ENCODE measurements at places on chromosomes 11 and 22. TPM values are rescaled to one million over a fixed set of nuclear protein-coding genes. Genes with fewer than 3 reads are reported as not detected.

GRCh38 chr22:20653012-20653794 is 120.7 kb upstream of the SERPIND1 start:
- H3K27me3 ChIP-seq = no peaks in the 10 kb centered on the region
- DNase-seq = no peak
- no peak overlapping the region for H3K27ac ChIP-seq
- H3K4me1 ChIP-seq = no peaks in the 10 kb centered on the region
- H3K36me3 ChIP-seq = no peaks in the 10 kb centered on the region
- no peak overlapping the region for H3K4me3 ChIP-seq

CARS1 gene
- 31.3 TPM for polyA plus RNA-seq

DNA sequence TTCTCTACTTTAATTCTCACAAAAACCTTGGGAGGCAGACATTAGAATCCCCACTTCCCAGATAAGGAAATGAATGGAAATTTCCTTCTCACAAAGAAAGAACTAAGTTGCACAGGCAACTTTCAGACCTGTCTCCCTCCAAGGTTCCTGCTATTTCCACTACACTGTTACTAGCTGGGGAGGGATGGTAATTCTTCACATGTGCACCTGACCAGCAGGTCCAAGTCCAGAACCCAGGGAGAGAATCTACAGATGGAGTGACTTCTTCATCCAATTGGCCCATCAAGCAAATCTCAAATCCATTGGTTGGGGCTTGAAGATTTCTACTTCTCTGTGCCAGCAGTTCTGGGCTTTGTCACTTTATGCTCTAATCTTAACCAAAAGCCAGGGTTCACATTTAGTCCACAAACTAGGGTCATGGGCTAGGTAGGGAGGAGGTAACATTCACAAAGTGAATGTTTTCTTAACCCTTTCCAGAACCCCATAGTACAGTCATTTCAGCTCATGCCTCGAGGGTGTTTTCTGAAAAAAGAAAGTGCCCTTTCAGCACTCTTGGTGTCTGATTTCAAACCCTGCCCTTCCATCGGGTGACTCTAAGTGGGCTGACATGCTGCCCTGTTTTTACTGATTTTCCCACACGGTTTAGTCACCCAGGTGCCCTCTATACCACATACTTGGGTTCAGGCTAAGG is 2.7 kb downstream of the POU2AF1 start:
- peaks cover 3% of the 10 kb centered on the region for H3K36me3 ChIP-seq
- DNase-seq = no peak
- H3K4me1 ChIP-seq = peaks cover 82% of the 10 kb centered on the region
- peak overlapping the region; percentile 97 for H3K27ac ChIP-seq
- H3K27me3 ChIP-seq = no peaks in the 10 kb centered on the region

- no peaks in the 10 kb centered on the region for H3K4me1 ChIP-seq
- no peak overlapping the region for H3K27ac ChIP-seq
- no peaks in the 10 kb centered on the region for H3K36me3 ChIP-seq
- H3K4me3 ChIP-seq = no peak overlapping the region
Observed at GRCh38 chr22:46142548-46143490, 7.5 kb upstream of the PPARA start.

TMPRSS13 gene
- 2.4 TPM for polyA plus RNA-seq

DNA sequence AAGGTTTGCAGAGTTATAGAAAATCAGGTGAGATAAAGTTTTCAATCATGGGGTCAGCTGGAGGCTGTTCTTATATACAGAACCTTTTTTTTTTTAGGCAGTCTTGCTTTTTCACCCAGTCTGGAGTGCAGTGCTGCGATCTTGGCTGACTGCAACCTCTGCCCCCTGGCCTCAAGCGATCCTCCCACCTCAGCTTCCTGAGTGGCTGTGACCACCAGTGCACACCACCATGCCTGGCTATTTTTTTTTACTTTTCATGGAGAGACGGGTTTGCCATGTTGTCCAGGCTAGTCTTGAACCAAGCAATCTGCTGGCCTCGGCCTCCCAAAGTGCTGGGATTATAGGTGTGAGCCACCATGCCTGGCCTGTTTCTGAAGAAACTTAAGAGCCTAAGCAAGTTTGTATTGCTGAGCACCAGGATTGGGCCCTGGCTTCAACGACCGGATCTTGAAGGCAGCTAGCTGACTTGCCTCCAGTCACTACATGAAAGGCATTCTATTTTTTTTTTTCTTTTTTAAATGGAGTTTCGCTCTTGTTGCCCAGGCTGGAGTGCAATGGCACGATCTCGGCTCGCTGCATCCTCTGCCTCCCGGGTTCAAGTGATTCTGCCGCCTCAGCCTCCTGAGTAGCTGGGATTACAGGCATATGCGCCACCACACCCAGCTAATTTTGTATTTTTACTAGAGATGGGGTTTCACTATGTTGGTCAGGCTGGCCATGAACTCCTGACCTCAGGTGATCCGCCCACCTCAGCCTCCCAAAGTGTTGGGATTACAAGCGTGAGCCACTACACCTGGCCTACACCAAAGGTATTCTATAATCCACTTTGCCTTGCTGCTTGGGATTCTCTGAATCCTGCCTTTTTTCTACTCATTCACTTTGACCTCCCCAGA is 7.6 kb downstream of the XBP1 start:
- peaks cover 32% of the 10 kb centered on the region for H3K4me1 ChIP-seq
- H3K36me3 ChIP-seq = peaks cover 10% of the 10 kb centered on the region
- H3K27me3 ChIP-seq = no peaks in the 10 kb centered on the region
- H3K4me3 ChIP-seq = no peak overlapping the region
- peak overlapping the region; percentile 32 for H3K27ac ChIP-seq

- no peaks in the 10 kb centered on the region for H3K36me3 ChIP-seq
- H3K27me3 ChIP-seq = no peaks in the 10 kb centered on the region
- H3K4me1 ChIP-seq = peaks cover 47% of the 10 kb centered on the region
- H3K27ac ChIP-seq = no peak overlapping the region
Observed at GRCh38 chr11:283405-284104, 5.3 kb downstream of the NLRP6 start.

KRTAP5-7 gene
- 0.17 TPM for polyA plus RNA-seq

DNA sequence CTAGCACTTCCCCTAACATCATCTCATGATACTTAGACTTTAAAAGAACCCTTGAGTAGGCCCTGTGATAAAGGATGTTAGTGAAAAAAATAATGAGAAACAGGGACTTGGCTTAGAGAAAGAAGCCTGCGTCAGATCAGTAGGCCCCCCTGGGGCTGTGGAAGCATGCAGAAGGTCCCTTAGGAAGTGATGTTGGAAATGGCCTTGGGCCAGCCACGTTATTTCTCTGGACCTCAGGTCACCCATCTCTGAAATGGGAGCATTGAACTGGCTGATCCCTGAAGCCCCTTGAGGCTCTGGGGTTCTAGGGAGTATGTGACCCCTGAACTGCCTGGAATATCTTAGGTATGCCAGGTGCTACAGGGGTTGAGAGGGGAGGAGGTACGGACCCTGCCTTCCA is 40.2 kb downstream of the MCM5 start:
- peaks cover 1% of the 10 kb centered on the region for H3K36me3 ChIP-seq
- H3K27ac ChIP-seq = no peak overlapping the region
- no peaks in the 10 kb centered on the region for H3K4me1 ChIP-seq
- no peak overlapping the region for H3K4me3 ChIP-seq
- H3K27me3 ChIP-seq = no peaks in the 10 kb centered on the region

GRCh38 chr11:3197878-3198528 is 20.6 kb downstream of the MRGPRG start:
- H3K27ac ChIP-seq = no peak overlapping the region
- no peak overlapping the region for H3K4me3 ChIP-seq
- H3K36me3 ChIP-seq = no peaks in the 10 kb centered on the region

DNA sequence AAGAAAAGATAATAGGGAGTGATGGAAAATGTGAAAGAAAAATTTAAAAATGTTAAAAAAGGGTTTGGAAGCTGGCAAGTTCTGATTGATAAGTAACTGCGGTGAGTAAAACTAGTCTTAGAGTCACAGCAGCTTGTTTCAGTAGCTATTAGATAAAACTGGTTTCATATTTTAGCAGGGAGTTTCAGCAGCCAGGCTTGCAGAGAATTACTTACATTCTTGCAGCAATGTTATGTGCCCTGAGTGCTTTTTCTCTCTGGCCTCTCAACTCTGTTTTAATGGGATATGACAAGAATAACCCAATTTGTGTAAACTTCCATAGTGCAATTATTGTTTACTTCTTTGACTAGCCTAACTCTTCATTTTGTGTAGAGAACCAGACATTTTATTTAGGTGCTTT is 33.6 kb downstream of the PPME1 start:
- no peak for DNase-seq
- H3K27ac ChIP-seq = no peak overlapping the region
- H3K27me3 ChIP-seq = no peaks in the 10 kb centered on the region
- H3K4me1 ChIP-seq = no peaks in the 10 kb centered on the region

DNA sequence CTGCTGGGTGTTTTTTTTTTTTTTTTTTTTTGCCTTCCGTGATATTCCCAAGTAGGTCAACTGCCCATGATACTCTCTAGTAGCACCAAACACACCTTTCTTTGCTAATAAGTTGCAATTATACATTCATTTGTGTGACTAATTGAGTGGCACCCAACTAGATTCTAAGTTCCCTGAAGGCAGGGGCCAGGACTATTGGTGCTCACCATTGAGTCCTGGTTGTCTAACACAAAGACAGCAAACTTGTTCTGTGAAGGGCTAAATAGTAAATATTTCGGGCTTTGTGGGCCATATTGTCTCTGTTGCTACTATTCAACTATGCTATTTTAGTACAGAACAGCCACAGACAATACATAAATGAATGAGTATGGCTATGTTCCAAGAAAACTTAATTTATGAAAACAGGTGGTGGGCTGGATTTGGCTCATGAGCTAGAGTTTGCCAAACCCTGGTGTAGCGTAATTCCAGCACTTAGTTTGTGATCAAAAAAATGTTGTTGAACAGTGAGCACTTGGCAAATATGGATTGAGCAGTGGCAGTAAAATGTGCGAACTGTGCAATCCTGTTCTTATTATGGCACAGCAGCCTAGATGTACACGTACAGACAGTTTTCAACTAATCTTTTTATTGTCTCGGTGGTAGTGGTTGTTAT is 11.3 kb downstream of the ENDOD1 start:
- H3K27me3 ChIP-seq = no peaks in the 10 kb centered on the region
- H3K4me1 ChIP-seq = peaks cover 35% of the 10 kb centered on the region
- H3K4me3 ChIP-seq = no peak overlapping the region
- H3K27ac ChIP-seq = no peak overlapping the region

GRCh38 chr11:76257074-76257719 is 50.9 kb upstream of the WNT11 start:
- peaks cover 2% of the 10 kb centered on the region for H3K27me3 ChIP-seq
- H3K27ac ChIP-seq = no peak overlapping the region
- no peaks in the 10 kb centered on the region for H3K4me1 ChIP-seq
- H3K36me3 ChIP-seq = no peaks in the 10 kb centered on the region

DNA sequence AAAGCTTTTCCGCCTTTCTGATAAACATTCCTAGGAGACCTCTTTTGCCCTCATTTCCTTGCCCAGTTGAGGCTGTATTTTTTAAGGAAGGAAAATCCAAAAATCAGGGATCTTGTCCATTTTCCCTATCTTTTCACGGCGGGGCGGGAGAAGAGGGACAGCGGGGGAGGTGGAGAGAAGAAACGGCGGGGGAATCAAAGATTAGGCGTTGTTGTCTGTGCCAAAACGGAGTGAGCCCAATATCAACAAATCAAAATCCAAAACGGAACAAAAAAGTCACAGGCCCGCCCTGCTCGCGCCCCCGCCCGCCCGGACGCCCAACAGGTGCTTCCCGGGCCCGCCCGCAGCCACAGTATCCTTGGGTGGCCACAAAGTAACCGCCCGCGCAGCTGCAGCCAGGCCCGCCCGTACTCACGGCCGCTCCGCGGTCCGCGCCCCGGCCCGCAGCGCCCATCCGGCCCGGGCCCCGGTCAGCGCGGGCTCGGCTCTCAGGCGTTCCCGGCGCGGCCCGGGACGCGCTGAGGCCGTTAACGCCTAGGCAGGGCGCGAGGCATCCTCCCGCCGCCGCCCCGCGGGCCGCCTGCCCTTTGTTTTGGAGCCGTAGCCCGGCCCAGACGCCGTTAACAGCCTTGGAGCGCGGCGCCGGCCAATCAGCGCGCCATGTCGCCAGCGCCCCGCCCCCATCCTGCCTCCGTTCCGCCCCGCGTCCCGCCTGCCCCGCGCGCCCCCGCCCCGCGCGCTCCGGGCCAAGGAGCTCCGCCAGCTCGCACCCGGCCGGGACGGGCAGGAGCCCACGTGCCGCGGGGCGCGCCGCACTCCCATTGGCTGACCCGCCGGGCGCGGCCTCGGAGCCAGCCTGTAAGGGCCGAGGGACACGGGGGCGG is at the start of gene YPEL1:
YPEL1 (minus strand) TSS at position 595 of the 884 bp plus-strand sequence. CDS start 25,050 bp downstream, outside the sequence.
- peak; percentile 98 for DNase-seq
- H3K27ac ChIP-seq = peak within 1 kb of the TSS; percentile 94
- peaks cover 8% of the 10 kb centered on the region for H3K36me3 ChIP-seq
- peaks cover 21% of the 10 kb centered on the region for H3K4me1 ChIP-seq
- H3K4me3 ChIP-seq = peak within 1 kb of the TSS; percentile 76

PKDREJ gene
- not detected for polyA plus RNA-seq

GRCh38 chr11:76664578-76665061 is 5.9 kb downstream of the LRRC32 start:
- peaks cover 58% of the 10 kb centered on the region for H3K4me1 ChIP-seq
- H3K36me3 ChIP-seq = no peaks in the 10 kb centered on the region
- peak overlapping the region; percentile 27 for H3K27ac ChIP-seq
- peak overlapping the region; percentile 11 for H3K4me3 ChIP-seq

DNA sequence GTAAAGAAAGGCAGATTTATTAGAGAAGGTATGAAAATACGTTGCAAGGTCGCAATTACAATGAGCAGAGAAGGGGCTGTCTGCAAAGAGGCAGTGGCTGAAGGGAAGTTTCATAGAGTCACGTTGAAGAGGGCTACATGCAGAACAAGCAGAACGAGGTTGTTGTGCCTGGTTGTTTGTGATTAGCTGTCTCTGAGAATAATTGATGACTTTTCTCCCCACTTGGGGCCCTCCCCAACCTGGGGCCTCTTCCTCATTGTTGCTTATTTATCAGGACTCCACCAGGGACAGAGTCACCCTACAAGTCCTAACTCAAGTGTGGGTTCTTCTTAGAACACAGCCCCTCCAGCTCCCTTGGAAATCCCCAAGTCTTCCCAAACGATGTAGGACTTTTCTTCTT is 29.1 kb downstream of the CSF2RB start:
- no peak overlapping the region for H3K4me3 ChIP-seq
- H3K27me3 ChIP-seq = no peaks in the 10 kb centered on the region
- DNase-seq = no peak
- H3K4me1 ChIP-seq = peaks cover 15% of the 10 kb centered on the region
- no peaks in the 10 kb centered on the region for H3K36me3 ChIP-seq

DNA sequence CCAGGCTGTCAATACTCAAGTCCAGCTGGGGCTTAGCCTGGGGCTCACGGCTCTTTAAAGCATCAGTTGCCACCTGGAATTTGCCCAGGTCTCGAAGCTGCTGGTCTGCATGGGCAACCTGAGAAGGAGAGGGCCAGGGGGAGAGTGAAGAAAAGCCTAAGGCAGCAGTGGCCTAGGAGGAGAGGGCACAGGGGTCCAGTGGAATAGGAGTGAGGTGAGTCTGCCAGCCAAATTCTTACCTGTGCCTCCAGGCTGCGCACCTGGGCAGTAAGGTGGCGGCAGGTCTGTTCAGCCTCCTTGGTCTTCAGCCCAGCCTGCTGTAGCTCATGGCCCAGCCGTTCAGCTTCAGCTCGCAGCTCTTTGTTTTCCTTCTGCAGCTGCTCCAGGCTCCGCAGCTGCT is 10.0 kb downstream of the IL18BP start:
- no peak overlapping the region for H3K27ac ChIP-seq
- H3K4me3 ChIP-seq = no peak overlapping the region
- no peaks in the 10 kb centered on the region for H3K4me1 ChIP-seq
- DNase-seq = no peak

- no peak for DNase-seq
- H3K4me1 ChIP-seq = no peaks in the 10 kb centered on the region
- no peak overlapping the region for H3K27ac ChIP-seq
Observed at GRCh38 chr22:24361976-24362646, 65.3 kb upstream of the ADORA2A start.

NCR3LG1 gene
- polyA plus RNA-seq = 0.29 TPM

GRCh38 chr11:106999196-106999595 is 19.1 kb downstream of the GUCY1A2 start:
- DNase-seq = no peak
- no peaks in the 10 kb centered on the region for H3K36me3 ChIP-seq
- H3K4me3 ChIP-seq = no peak overlapping the region
- H3K27ac ChIP-seq = no peak overlapping the region
- no peaks in the 10 kb centered on the region for H3K4me1 ChIP-seq
- H3K27me3 ChIP-seq = no peaks in the 10 kb centered on the region

Data from B cell (primary cell).